ENCODE measurements at places on chromosomes 2 and 18. TPM values are rescaled to one million over a fixed set of nuclear protein-coding genes. Genes with fewer than 3 reads are reported as not detected.

- DNase-seq, result no peak
Observed at GRCh38 chr2:103361712-103362111, 599.9 kb downstream of the TMEM182 start.

The FKBP1B gene
- 9.7 TPM for total RNA-seq

GRCh38 chr2:1976112-1976511 lies 231.8 kb upstream of the PXDN start:
- no peak for DNase-seq

The TSPYL6 gene
- not detected for total RNA-seq

DNA sequence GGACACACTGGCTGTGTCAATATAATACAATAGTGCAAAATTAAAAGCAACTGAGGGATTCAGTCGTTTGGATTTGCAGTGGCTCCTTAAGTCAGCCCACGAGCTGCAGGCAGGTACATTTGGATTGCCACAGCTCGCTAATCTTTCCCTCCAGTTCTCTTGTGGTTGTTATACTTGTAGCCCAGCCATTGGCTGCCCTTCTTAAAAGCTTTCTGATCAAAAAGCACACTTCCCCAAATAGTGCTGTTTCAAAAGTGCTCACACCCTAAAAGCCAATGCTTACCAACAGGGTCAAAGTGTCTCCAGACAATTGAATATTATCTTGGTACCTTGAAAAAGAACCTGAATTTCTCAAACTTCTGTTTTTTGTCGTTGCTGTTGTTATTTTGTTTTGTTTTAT lies 404.7 kb upstream of the FAM98A start:
- no peak for DNase-seq

The DLX2 gene
- total RNA-seq, result not detected

All from stomach (tissue), 19 donors.